ENCODE measurements at places on chromosomes 4 and X.

- H3K4me1 ChIP-seq, result no peaks in the 10 kb centered on the region
- DNase-seq, result no peak
- no peak overlapping the region for H3K4me3 ChIP-seq
- no peaks in the 10 kb centered on the region for H3K36me3 ChIP-seq
- H3K27ac ChIP-seq, result no peak overlapping the region
- H3K27me3 ChIP-seq, result no peaks in the 10 kb centered on the region
These were observed 18.8 kb downstream of the SPACA5 start for GRCh38 chrX:48025561-48025960.

DNA sequence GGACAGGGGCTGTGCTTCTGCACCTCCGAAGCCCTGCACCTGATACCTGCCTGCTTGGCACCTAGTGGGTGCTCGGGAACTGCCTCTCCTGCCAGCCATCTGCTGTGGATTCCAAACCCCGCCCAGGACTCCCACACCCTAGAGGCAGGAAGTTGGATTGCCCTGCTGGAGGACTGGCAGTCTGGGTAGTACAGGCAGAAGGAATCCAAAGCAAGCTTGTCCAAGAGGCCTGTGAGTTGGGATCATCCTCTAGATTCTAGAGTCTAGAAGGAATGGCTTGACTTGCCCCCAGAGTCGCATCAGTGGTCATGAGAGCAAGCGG is 64.6 kb upstream of the MTM1 start:
- DNase-seq, result no peak
- H3K27me3 ChIP-seq, result no peaks in the 10 kb centered on the region
- H3K4me1 ChIP-seq, result no peaks in the 10 kb centered on the region
- no peak overlapping the region for H3K27ac ChIP-seq

GRCh38 chr4:56435140-56435926 is at the start of gene PPAT:
PPAT (minus strand) TSS chr4:56435615; CDS start chr4:56435477, 138 bp downstream.
- H3K4me1 ChIP-seq, result peaks cover 22% of the 10 kb centered on the region
- DNase-seq, result peak; percentile 99
- H3K27ac ChIP-seq, result peak within 1 kb of the TSS; percentile 83
- peak within 1 kb of the TSS; percentile 95 for H3K4me3 ChIP-seq
- no peaks in the 10 kb centered on the region for H3K36me3 ChIP-seq

- no peaks in the 10 kb centered on the region for H3K27me3 ChIP-seq
- no peak for DNase-seq
- H3K4me1 ChIP-seq, result peaks cover 10% of the 10 kb centered on the region
- H3K36me3 ChIP-seq, result no peaks in the 10 kb centered on the region
These were observed 537 bp upstream of the PRKX start for GRCh38 chrX:3713937-3714434.

GRCh38 chr4:76554630-76555029 is 119.6 kb downstream of the SHROOM3 start:
- no peaks in the 10 kb centered on the region for H3K36me3 ChIP-seq
- no peak overlapping the region for H3K27ac ChIP-seq

- no peaks in the 10 kb centered on the region for H3K36me3 ChIP-seq
- no peaks in the 10 kb centered on the region for H3K27me3 ChIP-seq
- no peak for DNase-seq
- H3K4me3 ChIP-seq, result no peak overlapping the region
These were observed 182.2 kb upstream of the KIT start for GRCh38 chr4:54475546-54475945.

DNA sequence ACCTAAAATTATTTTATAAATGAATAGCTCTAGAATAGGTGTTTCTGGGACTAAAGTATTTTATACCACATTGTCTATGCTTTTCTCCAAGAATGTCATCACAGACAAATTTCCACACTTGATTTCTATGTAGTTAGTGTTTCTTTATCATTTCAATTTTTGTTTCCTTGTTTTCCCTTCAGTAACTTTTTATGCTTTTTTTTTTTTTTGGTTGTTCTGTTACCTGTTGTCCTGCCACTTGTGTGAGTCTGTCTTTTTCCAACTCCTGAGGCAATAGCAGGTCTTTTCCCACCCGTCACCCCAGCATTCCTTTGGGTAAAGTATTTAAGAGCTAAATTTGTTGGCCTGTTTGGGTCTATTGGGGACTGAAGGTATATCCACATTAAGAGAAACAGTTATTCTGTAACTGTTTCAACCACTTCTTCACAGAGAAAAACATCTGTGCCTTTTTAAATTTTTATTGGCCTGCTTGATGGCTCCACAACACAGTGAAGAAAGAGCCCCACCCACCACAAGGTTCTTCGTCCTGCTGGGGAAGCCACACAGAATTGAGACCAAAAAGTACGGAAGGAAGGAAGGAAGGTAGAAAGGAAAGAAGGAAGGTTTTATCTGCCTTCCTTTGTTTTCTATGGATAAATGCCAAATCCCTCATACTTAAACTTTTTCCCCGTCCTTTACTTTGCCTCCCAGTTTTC is 17.7 kb upstream of the GPC3 start:
- no peaks in the 10 kb centered on the region for H3K36me3 ChIP-seq
- no peaks in the 10 kb centered on the region for H3K4me1 ChIP-seq
- no peak overlapping the region for H3K27ac ChIP-seq
- H3K27me3 ChIP-seq, result no peaks in the 10 kb centered on the region
- no peak for DNase-seq

- no peaks in the 10 kb centered on the region for H3K4me1 ChIP-seq
- H3K4me3 ChIP-seq, result no peak overlapping the region
- no peaks in the 10 kb centered on the region for H3K27me3 ChIP-seq
- H3K27ac ChIP-seq, result no peak overlapping the region
These were observed 92.6 kb upstream of the TRPC3 start for GRCh38 chr4:122044501-122044900.

- no peak overlapping the region for H3K27ac ChIP-seq
- DNase-seq, result no peak
- no peaks in the 10 kb centered on the region for H3K36me3 ChIP-seq
These were observed 821 bp downstream of the CXCL8 start for GRCh38 chr4:73741031-73741749.

- no peaks in the 10 kb centered on the region for H3K27me3 ChIP-seq
- no peak overlapping the region for H3K27ac ChIP-seq
- H3K36me3 ChIP-seq, result no peaks in the 10 kb centered on the region
- no peaks in the 10 kb centered on the region for H3K4me1 ChIP-seq
- no peak overlapping the region for H3K4me3 ChIP-seq
- no peak for DNase-seq
These were observed 92.2 kb downstream of the PALLD start for GRCh38 chr4:168588916-168589531.

DNA sequence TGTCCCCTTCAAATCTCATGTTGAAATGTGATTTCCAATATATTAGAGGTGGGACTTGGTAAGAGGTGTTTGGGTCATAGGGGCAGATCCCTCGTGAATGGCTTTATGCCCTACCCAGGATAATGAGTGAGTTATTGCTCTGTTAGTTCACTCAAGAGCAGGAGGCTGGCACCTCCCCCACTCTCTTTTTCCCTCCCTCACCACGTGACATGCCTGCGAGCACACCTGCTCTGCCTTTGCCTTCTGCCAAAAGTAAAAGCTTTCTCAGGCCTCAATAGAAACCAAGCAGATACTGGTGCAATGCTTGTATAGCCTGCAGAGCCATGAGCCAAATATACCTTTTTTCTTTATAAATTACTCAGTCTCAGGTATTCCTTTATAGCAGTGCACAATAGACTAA is 286.3 kb upstream of the UGT8 start:
- no peaks in the 10 kb centered on the region for H3K27me3 ChIP-seq
- H3K36me3 ChIP-seq, result no peaks in the 10 kb centered on the region
- no peak overlapping the region for H3K4me3 ChIP-seq

DNA sequence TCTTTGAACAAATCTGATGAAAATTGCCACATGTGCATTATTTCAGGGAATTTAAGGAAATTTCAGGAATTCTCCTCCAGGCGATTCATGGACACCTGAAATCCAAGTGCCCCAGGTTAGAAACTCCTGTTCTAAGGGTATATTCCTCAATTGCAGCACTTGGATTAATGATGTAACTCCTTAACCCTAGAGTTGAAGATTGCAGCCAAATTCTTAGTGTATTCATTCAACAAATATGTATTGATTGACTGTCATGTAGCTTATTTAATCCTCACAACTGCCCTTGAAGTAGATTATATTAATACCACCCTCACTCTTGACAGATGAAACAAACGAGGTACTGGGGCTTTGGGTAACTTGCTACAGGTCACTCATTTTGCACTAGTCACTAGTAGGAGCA is 11.3 kb downstream of the CETN2 start:
- H3K36me3 ChIP-seq, result no peaks in the 10 kb centered on the region
- no peak overlapping the region for H3K4me3 ChIP-seq
- no peaks in the 10 kb centered on the region for H3K4me1 ChIP-seq

GRCh38 chr4:128776794-128777216 is 32.7 kb upstream of the JADE1 start:
- no peak overlapping the region for H3K4me3 ChIP-seq
- no peak overlapping the region for H3K27ac ChIP-seq
- no peaks in the 10 kb centered on the region for H3K36me3 ChIP-seq
- no peaks in the 10 kb centered on the region for H3K4me1 ChIP-seq
- no peaks in the 10 kb centered on the region for H3K27me3 ChIP-seq
- DNase-seq, result no peak

- DNase-seq, result no peak
- no peak overlapping the region for H3K27ac ChIP-seq
- no peaks in the 10 kb centered on the region for H3K27me3 ChIP-seq
These were observed 300.0 kb upstream of the PUDP start for GRCh38 chrX:7447801-7448499.

DNA sequence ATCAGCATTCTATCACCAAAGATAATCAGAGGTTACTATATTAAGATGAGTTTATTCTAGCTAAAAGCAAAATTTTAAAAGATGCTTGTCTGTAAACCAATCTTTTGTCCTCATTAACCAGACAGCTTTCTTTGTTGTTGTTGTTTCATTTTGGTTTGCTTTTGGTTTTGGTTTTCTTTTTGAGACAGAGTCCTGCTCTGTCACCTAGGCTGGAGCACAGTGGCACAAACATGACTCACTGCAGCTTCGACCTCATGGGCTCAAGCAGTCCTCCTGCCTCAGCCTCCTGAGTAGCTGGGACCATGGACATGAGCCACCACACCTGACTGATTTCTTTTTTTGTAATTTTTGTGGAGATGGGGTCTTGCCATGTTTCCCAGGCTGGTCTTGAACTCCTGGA is 102.9 kb downstream of the COX18 start:
- no peaks in the 10 kb centered on the region for H3K36me3 ChIP-seq
- no peak overlapping the region for H3K4me3 ChIP-seq
- no peak for DNase-seq

- no peak overlapping the region for H3K27ac ChIP-seq
- DNase-seq, result no peak
- H3K4me1 ChIP-seq, result no peaks in the 10 kb centered on the region
- no peaks in the 10 kb centered on the region for H3K36me3 ChIP-seq
- H3K4me3 ChIP-seq, result no peak overlapping the region
- no peaks in the 10 kb centered on the region for H3K27me3 ChIP-seq
These were observed 65.6 kb downstream of the MCF2 start for GRCh38 chrX:139642241-139642927.

DNA sequence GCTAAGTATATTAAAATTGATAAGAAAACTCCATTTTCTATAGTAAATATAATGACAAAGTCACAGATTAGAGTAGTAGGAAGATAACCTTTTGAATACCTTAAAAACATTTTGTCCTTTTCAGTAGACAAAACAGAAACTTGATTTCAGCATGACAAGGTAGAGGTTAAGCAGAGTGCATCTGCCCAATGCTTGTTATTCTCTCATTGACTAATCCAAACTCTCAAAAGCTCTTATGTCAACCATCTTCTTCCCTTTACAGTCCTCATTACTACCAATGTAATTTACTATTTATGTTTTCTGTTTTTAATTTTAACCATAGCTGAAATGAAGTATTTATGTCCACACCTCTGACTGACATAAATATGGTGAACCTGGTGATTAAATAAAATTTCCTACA is 11.1 kb downstream of the NIPAL1 start:
- DNase-seq, result no peak
- H3K4me1 ChIP-seq, result no peaks in the 10 kb centered on the region
- no peaks in the 10 kb centered on the region for H3K36me3 ChIP-seq
- no peaks in the 10 kb centered on the region for H3K27me3 ChIP-seq
- H3K4me3 ChIP-seq, result no peak overlapping the region

GRCh38 chrX:15202454-15203177 is 67.3 kb downstream of the ASB9 start:
- H3K4me1 ChIP-seq, result peaks cover 25% of the 10 kb centered on the region
- no peak for DNase-seq
- H3K4me3 ChIP-seq, result no peak overlapping the region
- H3K36me3 ChIP-seq, result no peaks in the 10 kb centered on the region
- H3K27me3 ChIP-seq, result no peaks in the 10 kb centered on the region
